Stimulated activated CD8-positive, alpha-beta memory T cell treated with anti-CD3 and anti-CD28 coated beads, Interleukin-7, amount 100 ng/mL, for 24 hours (primary cell): ENCODE measurements at places on chromosomes 5 and 9.

DNA sequence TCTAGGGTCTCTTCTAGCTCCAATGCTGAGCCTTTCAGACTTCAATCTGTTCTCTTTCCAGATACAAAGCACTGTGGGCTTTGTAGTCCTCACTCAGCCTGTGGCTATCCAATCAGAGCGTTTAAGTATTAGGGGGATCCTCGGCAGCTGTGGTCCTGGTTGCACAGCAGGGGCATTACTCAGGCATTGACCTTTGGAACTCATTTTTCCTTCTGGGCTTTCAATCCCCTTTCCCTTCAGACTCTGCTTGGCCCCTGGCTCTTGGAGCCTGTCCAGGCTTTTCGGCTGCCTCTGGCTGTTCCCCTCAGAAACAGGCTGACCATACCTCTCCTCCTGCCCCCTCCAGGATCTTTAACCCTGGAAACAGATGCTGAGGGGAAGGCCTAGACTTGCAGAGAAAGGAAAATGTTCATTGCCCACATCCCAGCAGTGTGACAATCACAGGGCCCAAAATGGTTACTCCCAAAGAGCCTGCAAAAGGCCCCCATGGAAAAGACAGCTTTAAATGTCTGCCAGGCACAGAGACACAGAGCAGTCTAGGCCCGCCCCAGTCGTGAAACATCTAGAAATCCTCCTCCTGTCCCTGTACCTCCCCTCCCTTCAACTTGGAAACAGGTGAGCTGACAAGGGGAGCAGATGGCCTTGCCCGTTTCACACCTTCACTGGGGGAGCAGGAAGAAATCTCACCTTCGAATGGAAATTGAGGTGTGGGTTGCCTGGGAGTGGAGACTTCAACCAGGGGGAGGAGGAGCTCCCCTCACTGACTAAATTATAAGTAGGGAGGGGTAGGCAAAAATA lies 13.7 kb downstream of the C1QTNF2 start:
- no peak for DNase-seq

- no peak for DNase-seq
Measured at GRCh38 chr5:141180313-141180712, 1.9 kb upstream of the PCDHB16 start.

DNA sequence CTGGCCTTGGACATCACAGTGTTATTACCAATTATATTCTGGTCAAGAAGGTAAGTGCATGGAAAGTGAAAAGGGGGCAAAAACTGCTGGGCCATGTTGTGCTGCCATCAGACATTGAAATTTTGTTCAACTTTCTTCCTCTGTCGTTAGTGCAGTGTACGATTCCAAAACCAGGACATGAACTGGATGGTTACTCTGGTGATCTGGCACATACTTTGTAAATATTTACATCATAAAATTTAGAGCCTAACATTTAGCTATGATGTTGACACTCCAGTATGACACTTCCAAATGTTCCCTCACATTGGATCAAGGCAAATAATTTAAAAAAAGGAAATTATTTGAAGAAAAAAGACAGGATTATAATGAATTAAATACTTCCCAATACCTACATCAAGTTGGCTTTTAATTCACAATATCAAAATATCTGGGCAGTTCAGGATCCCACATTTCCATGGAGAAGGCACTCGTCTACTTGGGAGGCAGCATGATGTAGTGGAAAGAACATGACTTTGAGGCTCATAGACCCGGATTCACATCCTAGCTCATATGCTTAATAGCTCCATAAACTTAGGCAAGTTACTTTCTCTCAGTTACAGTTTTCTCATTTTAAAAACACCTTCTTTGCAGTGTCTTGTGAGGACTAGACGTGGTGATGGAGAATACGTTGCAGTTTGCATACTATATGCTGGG lies 342.5 kb upstream of the MPDZ start:
- DNase-seq: no peak

- no peak for DNase-seq
Measured at GRCh38 chr5:66540078-66540477, 56.1 kb upstream of the MAST4 start.

- DNase-seq: no peak
Measured at GRCh38 chr5:124309241-124309980, 437.0 kb downstream of the ZNF608 start.

GRCh38 chr5:85132269-85132668 lies 747.6 kb upstream of the EDIL3 start:
- DNase-seq: no peak

GRCh38 chr5:151805414-151806223 lies 33.9 kb downstream of the G3BP1 start:
- no peak for DNase-seq

DNA sequence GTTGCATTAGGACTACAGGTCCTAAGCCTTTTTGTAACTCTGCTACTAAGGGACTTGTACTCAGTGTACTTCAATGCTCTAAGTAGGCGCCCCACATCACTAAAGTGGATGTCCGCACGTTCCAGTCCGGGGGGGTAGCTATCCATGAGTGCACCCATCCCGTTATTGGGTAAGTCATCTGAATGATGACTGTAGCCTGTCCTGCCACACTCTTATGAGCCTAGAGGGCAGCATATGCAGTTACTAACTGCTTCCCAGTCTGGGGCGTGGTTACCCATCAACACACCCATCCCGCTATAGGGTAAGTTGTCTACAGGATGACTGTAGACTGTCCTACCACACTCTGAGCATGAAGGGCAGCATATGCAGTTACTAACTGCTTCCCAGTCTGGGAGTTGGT lies 1053.9 kb downstream of the PTPRD start:
- DNase-seq: no peak

- no peak for DNase-seq
Measured at GRCh38 chr5:126852091-126852571, 75.2 kb downstream of the LMNB1 start.
